ENCODE measurements at places on chromosomes 13 and 19. TPM values are rescaled to one million over a fixed set of nuclear protein-coding genes. Genes with fewer than 3 reads are reported as not detected.

DNA sequence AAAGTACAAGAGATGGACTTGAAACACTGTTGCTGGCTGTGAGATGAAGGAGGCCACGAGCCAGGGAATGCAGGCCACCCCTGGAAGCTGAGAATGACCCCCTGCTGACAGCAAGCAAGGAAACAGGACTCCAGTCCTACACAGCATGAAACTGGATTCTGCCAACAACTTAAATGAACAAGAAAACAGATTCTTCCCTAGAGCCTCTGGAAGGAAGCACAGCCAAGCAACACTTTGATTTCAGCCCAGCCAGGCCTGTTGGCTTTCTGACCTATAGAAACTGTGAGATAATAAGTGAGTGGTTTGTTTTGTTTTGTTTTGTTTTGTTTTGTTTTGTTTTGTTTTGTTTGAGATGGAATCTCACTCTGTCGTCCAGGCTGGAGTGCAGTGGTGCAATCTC lies 105.3 kb upstream of the CACNA1A start:
- no peak for DNase-seq

- no peak for DNase-seq
These were observed 184.9 kb downstream of the DACH1 start for GRCh38 chr13:71681901-71682613.

DNA sequence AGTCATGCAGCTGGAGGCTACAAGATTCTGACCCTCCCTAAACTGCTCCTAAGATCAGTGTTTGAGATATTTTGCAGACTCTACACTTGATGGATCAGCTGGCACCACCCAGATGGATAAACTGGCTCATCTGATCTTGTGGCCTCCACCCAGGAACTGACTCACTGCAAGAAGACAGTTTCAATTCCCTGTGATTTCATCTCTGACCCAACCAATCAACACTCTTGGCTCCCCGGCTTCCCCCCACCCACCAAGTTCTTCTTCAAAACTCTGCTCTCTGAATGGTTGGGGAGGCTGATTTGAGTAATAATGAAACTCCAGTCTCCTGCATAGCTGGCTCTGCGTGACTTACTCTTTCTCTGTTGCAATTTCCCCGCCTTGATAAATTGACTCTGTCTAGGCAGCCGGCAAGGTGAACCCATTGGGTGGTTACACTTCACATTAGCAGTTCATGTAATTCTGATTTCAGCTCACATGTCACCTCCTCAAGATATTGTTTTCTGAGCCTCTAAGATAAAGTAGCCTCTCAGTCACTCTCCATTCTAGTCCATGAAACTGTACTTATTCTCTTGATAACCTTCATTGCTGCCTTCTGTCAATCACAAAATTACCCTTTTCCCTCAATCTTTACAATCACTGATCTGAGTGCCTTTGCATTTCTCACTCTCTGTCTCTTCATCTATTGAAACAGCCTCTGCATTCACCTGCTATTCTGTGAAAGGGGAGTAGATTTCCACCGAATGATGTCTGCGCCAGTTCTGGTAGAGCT lies 9.9 kb upstream of the FPR3 start:
- DNase-seq: peak; percentile 15

- DNase-seq: no peak
These were observed 3.7 kb upstream of the CNN1 start for GRCh38 chr19:11534948-11535347.

GRCh38 chr13:114131583-114132418 lies 622 bp downstream of the RASA3 start:
- no peak for DNase-seq

GRCh38 chr19:35000338-35000646 lies 169 bp downstream of the GRAMD1A start:
- DNase-seq: no peak

DNA sequence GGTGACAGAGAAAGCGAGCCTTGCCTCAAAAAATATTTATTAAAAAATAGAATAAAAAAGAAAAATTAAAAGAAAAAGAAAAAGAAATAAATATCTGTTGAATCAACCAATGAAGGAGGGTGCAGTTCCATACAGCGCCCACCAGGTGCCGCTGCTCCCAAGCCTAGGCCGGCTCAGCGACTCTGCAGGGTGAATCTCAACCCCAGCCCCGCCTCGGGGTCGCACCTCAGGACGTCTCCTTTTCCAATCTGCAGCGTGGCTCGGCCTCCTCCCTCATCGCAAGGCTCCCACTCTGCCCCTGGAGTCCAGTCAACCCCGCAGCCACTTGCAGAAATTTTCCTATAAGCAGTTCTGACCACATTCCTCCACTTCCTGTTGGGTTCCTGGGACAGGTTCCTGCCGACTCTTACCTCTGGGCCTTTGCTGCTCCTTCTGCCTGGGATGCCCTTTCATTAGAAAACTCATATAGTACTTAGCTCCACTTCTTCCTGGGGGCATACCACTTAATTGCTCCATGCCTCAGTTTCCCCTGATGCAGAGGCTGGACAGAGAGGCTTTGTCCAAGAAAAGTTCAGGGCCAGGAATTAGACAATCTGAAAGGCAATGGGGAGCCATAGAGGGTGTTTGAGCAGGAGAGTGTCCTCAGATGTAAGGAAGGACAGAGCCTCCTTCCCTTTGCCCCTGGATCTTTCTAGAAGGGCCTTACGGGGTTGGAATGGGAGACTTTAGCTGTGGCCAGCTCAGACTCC lies 24.3 kb downstream of the NFILZ start:
- DNase-seq: peak; percentile 33

DNA sequence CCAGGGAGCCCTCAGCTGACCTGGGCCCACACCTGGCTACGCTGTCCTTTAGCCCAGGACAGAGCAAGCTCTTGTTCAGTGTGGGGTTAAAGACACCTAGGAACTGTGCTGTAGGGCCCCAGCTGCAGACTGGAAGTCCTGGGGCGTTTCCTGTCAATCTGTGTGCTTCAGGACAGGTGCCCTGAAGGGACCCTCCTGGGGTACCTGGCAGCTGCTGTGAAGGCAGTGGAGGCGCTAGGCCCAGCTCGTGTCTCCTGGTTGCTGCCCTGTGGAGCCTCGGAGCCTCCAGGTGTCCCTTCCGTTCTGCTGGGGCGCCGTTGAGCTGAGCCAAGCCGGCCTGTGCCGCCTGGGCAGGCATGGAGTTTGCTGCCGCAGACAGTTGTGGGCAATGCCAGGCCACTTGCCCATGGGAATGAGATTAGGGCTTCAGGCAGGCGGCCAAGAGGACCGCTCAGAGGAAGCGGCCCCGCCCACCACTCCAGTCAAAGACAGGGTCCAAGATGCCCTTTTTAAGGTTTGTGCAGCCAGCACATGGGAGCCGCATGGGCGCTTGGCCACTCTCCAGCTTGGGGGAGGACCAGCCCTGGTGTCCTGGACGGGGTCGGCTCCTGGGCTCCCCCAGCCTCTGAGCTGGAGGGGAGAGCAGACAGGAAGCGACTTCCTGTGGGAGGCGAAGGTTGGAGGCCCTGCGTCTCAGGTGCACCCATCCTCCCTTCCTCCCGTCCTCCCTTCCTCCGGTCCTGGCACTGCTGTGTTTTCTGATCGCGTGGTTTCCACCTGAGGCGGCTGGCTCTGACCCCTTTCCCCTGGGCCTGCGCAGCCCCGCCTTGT lies 4.0 kb downstream of the PTBP1 start:
- DNase-seq: no peak

Gene MIA
- 234 TPM for total RNA-seq
